CD4-positive, alpha-beta T cell treated with Interleukin-1 beta for 1 hour (primary cell): ENCODE measurements at places on chromosomes 1 and 21.

- DNase-seq, result no peak
These were observed 10.7 kb upstream of the MAST2 start for GRCh38 chr1:45792744-45793143.

DNA sequence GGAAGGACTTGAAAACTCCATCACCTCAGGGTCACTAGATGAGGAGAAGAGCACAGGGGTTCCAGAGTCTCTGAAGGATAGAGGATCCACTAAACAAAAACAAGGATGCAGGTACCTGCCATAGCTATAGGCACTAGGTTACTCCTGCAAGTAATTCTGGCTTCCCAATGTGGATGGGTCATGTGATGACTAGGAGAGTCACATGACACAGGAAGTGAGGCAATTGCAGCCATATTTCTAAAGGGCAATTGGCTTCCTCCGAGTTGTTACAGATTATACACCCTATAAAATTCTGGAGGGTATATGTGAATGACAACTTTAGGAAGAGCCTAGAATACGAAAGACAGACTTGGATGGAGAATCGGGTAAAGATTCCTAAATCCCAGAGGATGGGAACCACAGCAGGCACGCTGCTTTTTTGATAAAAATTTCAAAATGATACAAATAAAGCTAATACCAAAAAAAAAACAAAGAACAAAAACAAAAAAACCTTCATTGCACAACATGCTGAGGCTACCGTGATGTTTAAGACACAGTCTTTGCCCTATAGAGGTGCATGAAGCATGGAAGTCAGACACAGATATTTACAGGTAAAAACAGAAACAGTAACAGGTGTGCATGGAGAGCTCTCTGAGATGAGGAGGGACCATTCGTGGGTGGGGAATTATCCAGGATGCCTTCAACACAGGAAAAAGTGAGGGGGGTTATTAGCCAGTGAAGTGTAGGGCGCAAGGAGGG is 10.5 kb downstream of the MTX1 start:
- peak; percentile 29 for DNase-seq

DNA sequence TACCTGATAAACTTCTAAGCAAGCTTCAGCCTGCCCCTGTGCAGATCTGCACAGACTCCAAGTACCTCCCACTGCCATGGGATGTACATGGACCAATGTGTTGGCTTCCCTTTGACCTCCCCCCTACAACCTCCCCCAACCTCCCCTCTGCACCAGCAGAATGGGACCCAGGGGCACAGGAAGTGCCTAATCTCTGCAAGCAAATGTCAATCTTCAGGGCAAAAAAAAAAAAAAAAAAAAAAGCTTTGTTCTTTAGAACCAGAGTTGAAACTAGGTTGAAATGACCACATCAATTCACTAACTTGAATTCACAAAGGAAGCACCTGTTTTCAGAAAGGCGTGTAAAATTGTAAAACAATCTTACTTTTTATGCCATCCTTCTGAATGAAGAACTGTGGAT is 53.9 kb upstream of the TIAM1 start:
- peak; percentile 35 for DNase-seq

DNA sequence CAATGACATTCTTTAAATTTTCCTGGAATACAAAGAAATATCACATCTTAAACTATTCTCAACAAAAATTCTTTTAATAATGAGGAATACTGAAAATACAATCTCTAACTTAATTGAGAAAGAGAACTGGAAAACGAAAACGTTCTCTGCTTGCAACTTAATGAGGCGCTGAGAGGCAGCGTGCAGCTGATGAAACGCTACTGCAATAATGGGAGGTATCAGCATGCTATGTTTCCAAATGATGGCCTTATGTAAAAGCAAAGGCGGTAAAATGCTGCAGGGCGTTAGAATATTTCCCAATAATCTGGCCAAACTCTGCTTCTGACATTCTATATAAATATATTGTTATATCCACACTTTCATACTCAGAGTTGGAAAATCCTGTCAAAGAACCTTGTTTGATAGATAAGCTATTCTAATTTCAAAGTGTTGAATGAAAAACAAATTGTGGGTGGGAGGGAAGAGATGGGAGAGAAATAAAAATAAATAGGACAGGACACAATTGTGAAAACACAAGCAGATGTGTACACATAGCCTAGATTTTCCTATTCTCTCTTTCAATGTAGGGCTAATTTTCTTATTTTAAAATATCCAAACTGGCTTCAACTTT is 70.9 kb downstream of the APP start:
- no peak for DNase-seq

- no peak for DNase-seq
These were observed 25.8 kb downstream of the SLC5A9 start for GRCh38 chr1:48248356-48248755.
